ENCODE measurements at places on chromosomes 13 and 19.

DNA sequence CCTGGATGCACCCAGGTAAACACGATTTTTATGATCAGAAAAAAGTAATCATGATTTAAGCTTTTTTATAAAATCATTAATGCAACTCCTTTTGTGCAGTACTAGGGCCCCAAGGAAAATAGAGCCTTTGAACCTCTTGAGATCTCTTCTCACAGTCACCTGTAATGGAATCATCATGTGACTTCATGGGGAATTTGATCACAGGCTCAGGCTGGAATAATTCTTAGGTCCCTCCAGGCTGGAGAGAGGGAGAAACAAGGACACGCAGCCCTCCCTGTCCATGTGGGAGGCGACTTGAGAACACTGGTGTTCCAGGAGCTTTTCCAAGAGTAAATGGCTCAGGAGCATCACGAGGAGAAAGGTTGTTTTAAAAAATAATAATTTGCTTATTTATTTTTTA lies 156.1 kb downstream of the NUFIP1 start:
- DNase-seq = no peak

DNA sequence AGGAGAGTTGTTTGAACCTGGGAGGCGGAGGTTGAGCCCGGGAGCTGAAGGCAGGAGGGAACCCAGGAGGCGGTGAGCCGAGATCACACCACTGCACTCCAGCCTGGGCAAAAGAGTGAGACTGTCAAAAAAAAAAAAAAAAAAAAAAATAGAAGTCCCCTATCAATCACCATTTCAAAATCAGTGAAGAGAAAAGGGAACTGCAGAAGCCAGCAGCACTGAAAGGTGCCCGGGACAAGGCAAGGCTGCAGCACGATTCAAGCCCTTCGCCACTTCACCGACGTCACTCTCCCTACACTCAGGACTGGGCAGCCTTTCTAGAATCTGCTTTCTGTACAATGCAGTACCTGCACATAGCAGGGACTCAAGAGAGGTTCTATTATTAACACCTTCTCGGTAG lies 21.9 kb upstream of the USP12 start:
- no peak for DNase-seq

- DNase-seq = peak; percentile 68
These were observed 4.0 kb downstream of the EBI3 start for GRCh38 chr19:4233282-4233853.

DNA sequence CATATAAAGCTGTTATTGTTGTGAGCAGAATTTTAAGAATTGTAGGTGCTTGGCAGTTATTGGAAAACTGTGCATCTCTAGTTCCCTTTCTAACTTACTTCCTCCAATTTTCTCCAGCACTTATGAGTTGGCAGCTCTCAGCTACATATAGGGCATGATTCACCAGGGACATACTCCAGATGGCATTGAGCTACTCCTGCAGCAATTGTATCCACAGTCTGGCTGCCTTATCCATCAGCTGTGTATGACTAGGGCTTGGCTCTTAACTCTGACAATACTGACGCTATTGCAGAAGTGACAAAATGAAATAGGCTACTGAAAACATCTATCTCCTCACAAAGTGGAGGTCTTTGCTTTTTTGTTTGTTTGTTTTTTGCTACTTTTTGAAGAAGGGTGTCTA lies 276.7 kb downstream of the POU4F1 start:
- DNase-seq = no peak

GRCh38 chr13:104436555-104436954 lies 1370.3 kb upstream of the SLC10A2 start:
- no peak for DNase-seq

DNA sequence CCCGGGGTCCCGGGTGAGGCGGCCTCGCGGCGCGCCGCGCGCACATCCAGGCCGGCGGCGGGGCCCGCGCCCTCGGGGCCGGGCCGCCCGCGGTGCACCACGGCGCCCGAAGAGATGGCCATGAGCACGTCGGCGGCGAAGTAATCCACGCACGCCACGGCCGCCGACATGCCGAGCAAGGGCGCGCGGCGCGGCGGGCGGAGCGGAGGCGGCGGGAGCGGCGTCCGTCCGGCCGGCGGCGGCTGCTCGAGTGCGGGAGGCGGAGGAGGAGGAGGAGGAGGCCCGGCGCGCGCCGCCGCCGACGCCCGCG lies at the start of gene KLF16:
Gene KLF16, minus strand, starts transcription at position 252 of the 310 bp plus-strand sequence. Its CDS starts 82 bp downstream, at position 170.
- no peak for DNase-seq

DNA sequence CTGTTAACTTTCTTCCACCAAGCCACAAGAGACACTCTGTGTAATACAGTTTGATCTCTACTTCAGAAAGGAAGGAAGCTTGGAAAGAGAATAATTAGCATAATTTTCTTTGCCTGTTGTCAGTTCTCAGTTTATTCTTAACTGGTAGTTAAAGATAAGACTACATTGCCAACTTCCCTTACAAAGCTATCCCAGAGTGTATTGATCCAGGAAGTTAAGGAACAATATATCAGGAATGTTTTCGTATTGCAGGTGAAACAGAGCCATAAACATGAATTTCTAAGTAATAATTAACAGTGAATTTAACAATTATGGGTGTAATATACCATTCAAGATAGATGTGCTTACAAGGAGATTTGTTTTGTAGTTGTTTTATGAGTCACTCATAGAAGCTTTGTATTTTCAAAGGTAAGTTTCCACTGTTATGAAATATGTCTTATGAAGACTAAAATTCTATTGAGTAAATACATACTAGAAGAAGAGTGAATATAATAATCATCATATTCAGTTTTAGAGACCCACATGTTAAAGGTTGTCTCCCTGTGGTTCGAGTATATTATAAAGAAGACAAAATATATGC lies 88.4 kb upstream of the KLF5 start:
- no peak for DNase-seq

- no peak for DNase-seq
These were observed at the start of gene SLITRK6 for GRCh38 chr13:85799097-85799582. SLITRK6 (minus strand) TSS chr13:85799419; CDS start chr13:85796508, 2,911 bp downstream.

DNA sequence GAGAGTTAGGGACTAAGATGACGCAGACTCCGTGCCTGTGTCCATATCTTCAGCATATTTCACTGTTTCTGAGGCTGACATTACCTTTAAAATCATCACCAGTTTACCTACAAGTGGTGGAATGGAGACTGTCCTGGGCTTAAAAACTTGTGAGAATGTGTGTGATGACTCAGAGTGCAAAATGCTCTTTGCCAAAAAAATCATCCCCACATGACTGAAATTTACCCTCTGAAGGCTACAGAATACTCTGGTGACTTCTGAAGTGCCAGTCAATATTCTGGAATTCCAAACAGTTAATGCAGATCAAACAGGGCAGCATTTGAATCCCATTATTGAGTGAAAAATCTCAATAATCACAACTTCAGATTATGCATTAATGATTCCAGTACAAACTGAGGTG lies 901.4 kb downstream of the EFNB2 start:
- no peak for DNase-seq

- DNase-seq = no peak
These were observed 821 bp downstream of the ZNF616 start for GRCh38 chr19:52138983-52139251.

DNA sequence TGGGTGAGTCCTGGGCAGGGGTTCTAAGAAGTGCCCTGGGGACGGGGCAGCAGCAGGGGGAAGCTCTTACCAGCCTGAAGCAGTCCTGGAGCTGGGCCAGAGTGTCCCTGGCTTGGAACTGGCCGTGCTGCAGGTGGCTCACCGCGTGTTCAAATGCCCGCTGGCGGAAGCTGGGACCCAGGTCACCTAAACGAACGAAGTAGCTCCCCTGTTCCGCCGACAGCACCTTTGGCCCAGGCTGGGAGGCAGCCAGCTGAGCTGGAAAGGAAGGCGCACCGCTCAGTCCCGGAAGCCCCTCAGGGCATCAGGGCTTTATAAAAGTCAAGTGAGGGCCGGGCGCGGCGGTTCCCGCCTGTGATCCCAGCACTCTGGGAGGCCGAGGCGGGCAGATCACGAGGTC lies 9.6 kb downstream of the PLIN4 start:
- no peak for DNase-seq

DNA sequence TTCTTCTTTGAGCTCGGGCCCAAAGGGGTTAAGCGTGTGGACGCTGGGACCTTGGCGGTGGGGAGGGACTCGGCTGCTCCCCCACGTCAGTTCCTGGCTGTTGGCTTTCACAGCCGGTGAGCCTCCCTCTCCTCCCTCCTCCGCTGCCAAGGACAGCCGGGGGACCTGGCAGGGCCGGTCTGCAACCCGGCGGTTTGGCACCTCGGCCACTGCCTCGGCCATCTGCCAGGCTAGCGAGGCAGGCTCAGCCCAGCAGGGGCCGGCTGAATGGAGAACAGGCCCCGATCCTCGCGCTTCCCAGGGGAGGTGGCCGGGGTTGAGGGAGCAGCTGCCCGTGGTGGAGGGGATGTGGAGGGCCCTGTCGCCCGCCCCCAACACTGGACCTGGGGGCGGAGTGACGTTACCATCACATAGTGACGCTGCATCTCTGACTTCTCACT lies 5.0 kb downstream of the TLE5 start:
- DNase-seq = no peak

DNA sequence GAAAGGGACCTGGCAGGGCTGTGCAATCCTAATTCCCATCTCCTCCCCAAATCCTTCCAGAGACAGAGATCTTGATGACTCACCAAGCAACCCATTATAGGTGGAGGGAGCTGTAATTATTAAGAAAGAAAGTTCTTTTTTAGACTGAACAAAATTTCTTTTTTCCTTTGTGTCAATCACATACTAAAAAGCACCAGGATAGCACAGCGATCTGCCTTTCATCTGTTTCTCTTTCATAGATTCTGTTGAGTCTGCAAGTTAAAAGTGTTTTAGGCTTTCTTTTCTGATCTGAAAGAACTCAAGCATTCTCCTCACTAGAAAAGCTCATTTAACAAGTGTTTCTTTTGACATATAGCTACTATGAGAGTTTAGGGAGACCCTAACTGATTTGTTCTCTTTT lies 222.8 kb downstream of the DCT start:
- DNase-seq = no peak

DNA sequence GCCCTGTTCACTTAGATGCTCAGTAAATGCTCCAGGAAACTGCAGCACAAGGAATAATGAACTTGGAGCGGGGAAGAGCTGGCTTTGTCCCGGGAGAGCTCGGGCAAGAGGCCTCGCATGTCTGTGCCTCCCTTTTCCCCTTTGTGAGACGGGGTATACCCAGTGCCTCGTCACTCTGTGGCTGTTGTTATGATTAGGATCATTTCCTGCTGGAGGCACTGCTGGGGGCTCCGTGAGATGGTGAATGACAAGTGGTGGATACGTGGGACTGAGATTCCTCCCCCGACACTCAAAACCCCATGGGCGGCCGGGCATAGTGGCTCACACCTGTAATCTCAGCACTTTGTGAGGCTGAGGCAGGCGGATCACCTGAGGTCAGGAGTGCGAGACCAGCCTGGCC lies 1.1 kb upstream of the PLVAP start:
- DNase-seq = no peak

DNA sequence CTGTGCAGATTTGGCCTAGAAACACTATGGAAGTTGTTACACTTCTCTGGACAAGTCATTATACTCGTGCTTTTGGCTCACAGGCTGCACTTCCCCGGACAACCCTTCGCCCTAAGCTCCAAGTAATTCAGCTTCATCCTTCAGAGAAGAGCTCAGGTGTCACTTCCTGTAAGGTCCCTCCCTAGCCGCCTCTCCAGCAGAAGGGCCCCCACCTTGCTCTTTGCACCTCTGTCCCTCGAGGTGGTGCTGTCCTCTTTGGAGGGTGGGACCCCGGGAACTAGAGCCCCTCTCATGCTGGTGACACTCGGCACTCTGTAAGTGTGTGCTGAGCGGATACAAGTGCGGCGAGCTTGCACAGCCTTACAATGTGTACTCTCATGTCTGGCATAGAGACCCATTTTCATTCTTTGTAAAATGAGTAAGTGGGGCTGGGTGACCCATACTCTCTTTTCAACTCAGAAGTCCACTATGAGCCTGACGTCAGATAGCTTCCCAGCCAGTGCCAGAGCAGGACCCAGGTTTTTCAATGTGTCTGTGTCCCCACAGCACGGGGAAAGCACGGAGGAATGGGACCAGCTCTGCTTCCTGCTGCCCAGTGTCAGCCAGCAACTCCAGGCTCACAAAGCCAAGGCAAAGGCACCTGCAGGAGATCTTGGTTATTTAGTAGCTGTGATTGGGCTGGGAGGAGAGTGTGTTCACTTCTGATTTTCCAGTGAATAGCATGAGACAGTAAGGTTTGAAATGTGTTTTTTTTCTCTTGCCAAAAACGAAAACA lies 26.9 kb downstream of the CHAMP1 start:
- DNase-seq = no peak

GRCh38 chr13:110392510-110393240 lies 85.6 kb downstream of the COL4A2 start:
- no peak for DNase-seq

DNA sequence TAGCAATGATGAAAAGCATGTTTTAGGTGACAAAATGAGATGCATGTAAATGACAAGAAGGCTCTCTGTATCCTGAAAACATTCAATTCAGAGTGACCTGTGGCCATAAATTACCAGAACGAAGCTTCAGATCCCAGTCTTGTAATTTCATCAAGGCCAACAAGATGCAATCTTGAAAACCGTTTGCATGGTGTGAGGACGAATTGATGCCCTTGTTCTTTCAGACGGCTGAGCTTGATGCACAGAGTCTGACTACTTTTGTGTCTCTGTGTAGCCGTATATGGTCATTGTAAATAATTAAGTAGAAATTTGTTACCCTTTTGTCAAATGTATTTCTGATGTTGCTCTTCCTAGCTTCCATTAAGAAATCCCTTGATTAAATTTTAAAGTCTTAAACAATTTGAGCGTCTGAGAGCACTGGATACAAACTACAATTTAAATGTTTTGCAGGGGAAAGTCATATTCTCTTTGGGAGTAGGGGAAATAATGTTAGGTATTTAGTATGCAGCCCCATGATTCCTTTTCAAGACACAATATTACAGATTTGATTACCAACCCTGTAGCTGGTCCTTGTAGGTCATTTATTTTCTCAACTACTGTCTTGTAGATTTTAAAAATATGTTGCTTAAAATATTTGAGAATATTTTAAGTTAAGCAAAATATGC lies 125.8 kb upstream of the PCDH9 start:
- no peak for DNase-seq

- no peak for DNase-seq
These were observed 11.5 kb upstream of the MICU2 start for GRCh38 chr13:21615427-21615826.

- DNase-seq = no peak
These were observed 18.3 kb downstream of the KCNN1 start for GRCh38 chr19:17985037-17985818.

DNA sequence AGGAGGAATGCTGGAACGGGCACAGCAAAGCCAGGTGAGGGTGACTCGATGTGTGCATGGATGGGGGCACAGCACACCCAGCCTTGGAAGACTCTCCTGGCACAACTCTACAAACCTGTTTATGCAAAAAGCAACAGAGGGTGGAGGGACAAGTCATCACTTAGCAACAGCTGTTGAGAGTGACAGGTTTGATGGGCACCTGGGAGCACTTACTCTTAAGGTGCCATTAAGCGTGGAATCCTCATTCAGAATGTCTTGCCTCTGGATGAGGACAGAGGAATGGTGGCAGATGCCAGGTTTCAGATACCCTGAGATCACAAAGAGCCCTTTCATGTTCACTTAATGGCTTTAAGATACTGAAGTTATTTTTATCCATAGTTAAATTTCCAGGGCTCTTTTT lies 97.0 kb downstream of the DCT start:
- no peak for DNase-seq

Data from GM06990 (cell line).